ENCODE measurements at places on chromosomes 2 and 18. TPM values are rescaled to one million over a fixed set of nuclear protein-coding genes. Genes with fewer than 3 reads are reported as not detected.

Gene RGPD3
- total RNA-seq, result 3.9 TPM

Gene TEX44
- not detected for total RNA-seq

Gene TMEM178A
- 0.66 TPM for total RNA-seq

DNA sequence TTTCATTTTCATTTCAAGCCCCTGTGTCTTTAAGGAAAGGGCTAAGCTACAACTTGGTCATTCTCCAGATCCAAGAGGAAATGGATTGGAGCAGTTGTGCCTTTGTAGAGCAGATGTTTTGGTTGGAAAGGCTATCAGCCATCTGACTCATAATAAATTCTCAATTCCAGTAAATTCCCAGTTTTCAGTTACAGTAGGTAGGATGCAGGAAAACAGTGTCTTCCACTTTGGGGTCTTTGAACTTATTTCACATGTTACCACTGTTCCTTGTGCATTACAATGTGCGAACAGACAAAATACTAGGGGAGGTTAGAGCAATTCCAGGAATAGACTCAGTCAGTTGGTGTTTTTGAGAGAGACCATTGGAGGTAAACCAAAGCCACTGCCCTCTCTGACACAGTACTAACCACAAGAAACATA lies 211.9 kb downstream of the BABAM2 start:
- DNase-seq, result no peak

Gene IL36RN
- 0.09 TPM for total RNA-seq

DNA sequence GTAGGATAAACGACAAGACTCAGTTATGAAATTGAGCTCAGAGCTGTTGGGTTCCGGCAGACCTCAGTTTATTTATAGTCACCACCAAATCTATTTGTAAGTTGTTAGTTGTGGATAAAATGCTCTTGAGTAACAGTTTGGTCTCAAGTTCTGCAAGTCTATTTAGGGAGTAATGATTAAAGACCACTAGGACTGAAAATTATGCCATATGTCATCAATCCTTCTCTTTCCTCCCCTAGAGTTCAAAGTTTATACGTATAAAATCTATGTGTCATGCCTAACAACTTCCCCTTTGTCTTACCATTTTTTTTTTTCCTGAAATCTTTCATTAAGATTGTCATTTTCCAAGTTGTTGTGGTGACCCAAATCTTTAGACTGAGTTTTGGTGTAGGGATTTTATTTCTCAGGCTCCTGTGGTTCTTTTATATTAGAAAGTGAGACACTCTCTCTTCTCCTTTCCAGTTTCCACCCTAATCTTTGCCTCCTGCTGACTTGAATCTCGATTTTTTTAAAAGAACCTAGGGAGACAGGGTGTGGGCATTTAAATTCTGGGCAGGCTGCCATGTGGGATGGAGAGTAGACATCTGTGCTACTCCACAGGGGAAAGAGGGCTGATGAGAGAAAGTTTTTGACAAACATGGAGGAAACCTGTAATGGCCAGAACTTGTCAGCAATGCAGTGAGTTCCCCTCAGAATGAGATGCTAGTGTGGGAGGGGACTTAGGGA lies 51.0 kb downstream of the LAMA3 start:
- DNase-seq, result no peak

Gene IRS1
- 7.4 TPM for total RNA-seq

DNA sequence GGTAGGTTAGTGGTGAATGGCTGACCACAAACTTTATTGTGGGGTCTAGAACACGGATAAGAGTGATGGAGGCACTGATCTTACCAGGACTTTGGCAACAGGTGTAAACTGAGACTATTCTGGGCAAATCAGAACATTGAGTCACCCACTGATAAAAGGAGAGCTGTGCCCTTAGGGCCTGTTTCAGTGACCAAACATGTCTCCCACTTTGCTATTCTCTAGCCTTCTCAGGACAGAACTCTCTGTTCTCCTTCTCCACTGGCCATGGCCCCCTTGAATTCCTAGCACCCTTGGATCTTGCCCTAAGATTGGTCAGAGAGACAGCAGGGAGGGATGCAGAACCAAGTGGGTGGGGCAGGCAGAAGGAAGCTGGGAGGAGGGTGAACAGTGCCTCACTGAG lies 18.3 kb downstream of the TRPM8 start:
- no peak for DNase-seq

DNA sequence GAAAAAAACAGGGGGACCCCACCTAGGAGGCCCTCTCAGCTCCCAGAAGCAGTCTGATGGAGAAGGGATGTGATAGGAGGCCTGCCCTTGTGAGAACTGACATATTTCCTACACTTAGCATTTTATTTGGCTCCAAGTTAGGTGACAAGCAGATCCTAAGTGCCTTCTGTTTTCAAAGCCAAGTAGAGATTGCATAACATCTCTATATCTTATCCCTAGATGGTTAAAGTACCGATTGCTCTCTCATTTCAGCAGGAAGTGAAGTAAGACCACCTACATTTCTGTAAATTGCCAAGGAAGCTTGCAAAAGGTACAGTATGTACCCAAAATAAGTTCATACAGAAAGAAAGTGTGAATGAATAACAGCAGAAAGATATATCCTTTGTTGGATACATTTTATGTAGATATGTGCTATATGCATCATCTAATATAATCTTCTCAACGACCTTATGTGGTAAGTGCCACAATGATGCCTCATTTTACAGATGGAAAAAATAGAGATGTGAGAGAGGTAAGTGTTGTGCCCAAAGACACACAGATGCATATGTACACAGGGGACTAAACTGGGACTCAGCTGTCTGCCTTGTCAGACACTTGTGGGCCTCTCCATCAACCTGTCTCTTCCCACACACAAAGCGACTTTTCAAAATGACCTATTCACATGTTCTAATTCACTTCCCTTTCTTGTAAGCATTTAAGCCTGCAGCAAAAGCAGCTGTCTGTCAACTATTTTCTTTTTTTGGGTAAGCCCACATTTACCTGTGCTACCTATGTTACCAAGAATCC lies 38.9 kb downstream of the DHRS9 start:
- no peak for DNase-seq

Gene FBXO48
- total RNA-seq, result 0.66 TPM

- DNase-seq, result no peak
Observed at GRCh38 chr18:13051950-13052349, 60.8 kb downstream of the CEP192 start.

DNA sequence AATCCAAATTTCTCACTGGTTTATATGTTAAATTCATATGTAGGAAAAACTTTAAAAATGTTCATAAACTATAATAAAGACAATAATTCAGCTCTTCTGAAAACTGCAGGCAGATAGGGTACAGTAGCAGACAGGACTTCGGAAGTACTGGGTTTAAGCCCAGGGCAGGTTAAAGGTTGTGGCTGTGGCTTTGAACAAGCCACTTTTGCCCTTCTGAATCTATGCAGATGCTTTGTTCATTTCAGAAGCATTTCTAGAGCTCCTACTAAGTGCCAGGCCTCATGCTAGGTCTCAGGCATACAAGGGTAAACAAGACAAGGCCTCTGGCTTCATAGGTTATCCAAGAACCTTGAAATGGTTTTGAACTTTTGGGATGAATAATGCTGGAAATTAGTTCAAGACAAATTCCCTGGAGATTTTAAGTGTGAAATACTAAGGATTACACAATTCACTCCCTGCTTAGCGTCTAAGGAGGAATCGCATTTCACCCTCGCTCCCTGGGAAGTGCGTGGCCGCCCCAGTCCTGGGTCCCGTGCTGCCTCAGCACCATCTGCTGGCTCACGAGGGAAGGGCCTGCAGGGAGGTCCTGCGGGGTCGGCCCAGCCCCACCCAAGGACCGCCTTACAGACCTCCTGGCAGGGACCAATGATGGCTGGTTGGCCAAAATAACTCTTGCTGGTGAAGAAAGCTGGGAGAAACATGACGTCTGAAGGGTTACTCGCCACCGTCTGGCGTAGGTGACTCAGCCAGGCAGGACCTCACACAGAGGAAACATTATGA lies 67.7 kb upstream of the L3MBTL4 start:
- no peak for DNase-seq

Gene RAB31
- 10.1 TPM for total RNA-seq

- no peak for DNase-seq
Observed at GRCh38 chr2:31415421-31415820, 879 bp upstream of the XDH start.

- DNase-seq, result no peak
Observed at GRCh38 chr2:237223201-237223861, 137.6 kb downstream of the COPS8 start.

DNA sequence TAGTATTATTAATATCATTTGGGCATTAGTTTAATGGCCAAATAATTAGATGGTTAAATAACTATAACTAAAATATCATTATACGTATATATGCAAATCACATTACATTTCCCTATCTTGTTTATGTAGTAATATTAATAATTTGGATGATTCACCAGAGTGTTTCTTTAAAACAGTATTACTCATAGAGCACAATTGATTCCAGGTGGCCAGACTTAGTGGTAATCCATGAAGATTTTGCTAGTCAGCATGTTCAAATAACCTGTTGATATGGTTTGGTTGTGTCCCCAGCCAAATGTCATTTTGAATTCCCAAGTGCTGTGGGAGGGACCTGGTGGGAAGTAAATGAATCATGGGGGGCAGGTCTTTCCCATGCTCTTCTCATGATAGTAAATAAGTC lies 782.3 kb downstream of the LRP1B start:
- DNase-seq, result no peak

GRCh38 chr2:103529798-103530502 lies 768.1 kb downstream of the TMEM182 start:
- DNase-seq, result no peak

Gene CNGA3
- total RNA-seq, result 0.09 TPM

DNA sequence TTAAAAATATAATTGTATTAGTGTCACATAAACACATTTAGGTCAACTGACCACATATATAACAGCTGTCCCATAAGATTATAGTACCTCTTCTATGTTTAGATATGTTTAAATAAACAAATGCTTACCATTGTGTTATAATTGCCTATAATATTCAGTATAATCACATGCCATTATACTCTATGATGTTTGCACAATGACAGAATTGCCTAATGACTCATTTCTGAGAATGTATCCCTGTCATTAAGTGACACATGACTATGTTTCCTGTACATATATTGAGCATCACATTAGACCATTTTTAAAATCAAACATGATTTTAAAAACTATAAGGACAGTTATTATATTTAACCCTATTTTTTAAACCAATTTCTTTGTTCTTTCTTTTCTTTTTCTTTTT lies 89.8 kb downstream of the HS6ST1 start:
- no peak for DNase-seq
